GM23338 (cell line): ENCODE measurements at places on chromosomes 3 and 15.

DNA sequence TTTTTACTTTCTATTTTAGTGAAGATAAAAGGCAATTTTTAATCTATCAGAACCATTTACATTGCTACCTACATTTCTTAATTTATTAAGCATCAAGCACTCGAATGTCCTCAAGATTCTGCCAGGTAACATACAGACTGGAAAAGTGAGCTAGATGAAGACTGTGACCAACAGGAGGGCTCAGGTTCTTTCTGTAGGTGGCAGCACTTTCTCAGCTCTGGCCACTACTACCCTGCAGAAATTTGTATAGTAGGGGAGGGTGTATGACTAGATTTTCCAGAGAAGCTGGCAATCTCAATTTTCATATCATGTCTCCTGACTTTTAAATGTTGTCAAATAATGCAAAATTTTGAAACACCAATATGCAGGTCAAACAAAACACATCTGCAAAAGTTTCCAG is 165.0 kb upstream of the SUCLG2 start:
- peak; percentile 54 for DNase-seq

DNA sequence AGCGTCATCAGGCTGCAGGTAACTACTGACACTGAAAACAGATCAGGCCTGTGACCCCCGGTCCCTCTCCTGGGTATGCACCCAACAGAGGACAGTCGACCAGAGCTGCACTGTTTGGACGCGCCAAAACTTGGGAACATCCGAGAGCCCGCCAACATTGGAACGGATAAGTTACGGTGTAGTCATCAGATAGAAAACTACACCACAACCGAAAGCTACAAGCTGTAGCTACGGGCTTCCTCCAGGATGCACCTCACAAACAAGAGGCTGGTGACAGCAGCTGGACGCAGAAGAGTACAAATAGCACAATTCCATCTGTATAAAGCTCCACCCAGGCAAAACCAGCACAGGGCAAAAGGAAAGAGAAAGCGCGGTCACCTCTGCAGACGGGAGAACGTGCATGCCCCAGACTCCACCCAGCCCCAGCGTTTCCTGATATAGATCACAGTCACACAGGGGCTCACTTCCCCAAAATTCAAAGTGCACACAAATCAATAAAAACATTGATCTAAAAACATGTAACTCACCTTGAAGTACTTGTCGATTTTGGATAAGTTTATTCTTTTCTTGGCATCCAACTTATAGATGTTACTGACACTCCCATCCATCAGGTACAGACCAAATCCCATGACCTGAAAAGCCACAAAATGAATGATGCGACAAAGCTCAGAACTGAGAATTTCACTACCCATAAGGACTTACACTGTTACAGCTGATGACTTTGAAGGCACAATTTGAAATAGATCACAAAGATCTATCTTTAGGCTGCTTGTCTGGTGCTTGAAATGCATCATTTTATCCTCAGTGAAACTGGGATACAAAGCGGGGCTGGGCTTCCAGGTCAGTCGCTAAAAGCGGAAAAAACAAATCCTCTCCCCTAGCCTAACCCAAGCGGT is 43.3 kb downstream of the CYFIP1 start:
- no peak for DNase-seq

DNA sequence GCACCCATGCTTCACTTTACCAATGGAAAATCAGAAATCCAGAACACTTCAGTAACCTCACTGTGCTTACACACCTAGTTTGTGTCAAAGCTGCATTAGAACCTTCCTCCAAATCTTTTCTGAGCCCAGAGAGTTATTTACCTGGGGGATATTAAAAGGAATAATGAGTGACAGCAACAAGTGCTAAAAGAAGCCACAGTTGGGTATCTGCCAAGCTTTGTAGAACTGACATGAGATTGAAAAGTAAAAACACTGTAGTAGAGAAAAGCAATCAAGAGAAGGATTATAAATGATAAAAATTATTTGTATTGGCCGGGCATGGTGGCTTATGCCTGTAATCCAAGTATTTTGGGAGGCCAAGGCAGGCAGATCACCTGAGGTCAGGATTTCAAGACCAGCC is 8.8 kb upstream of the TBC1D23 start:
- no peak for DNase-seq

- DNase-seq: no peak
Measured at GRCh38 chr3:72768936-72769335, 79.3 kb downstream of the SHQ1 start.

GRCh38 chr15:40941528-40942336 is 11.5 kb upstream of the CHAC1 start:
- peak; percentile 94 for DNase-seq
